ENCODE measurements at places on chromosomes 3 and 15.

DNA sequence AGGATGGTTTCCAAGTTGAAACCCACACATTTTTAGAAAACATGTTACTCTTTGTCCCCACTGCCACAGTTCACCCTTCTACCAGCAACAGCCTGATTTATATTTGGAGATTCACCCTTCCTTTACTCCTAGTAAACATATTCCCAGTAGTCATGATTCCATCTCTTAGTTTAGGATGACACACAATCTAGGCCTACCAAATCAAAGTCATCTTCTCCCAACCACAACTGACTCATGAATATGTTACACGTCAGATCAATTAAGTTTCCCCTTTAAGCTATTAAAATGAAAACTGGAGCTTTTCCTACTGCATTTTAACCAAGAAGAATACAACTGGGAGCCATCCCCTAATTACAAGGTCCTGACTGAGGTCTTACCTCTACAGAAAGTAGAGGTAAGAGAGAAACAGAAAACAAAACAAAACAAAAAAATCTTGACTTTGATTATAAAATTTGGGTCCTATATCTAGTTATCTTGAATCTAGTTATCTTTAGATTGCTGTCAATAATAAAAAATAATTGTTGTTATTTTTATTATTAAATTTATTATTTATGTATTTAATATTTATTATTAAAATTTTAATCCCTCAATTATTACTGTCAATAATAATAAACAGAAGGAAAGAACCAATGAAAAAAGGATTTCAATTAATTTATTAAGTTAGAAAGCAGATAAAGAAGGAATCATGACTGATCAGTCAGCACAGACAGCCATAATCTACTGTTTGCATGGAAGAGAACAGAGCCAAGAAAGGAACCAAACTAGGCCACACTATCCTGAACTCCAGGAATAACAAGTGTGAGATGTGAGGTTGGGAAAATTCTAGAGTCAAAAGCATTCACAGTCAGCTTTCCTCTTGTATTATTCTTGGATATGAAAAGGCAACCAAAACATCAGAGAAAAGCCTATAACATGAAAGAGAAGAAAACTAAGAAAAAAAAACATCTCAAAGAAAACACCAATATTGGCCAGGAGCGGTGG lies 12.5 kb downstream of the DPH6 start:
- DNase-seq = peak; percentile 39

DNA sequence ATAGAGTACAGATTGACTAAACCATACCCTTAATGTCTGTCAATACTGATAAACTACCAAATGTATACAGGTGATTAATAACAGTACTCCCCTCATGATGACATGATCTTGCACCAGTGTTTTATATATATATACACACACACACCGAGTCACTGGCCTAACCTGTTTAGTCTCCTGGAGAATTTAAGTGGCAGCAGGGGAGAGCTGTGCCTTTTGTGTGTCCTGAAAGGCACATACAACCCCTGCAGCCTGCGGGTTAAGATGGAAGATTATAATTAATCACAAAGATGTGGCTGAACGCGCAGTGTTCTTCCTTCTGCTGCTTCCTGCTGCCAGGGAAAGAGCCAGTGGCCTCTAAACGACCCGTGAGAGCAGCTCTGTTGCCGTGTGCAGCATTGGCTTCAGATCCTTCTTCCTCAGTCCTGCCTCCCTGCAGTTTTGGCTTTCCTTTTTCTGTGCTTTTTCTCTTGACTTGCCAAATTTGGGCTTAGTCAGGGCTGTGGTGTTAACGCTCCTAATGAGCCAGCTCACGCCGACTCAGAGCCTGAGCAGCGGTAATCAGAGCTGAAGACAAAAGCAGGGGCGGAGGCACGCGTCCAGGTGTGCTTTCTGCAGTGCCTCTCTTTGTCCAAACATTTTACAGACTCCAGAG lies 42.5 kb upstream of the UBE3A start:
- no peak for DNase-seq

DNA sequence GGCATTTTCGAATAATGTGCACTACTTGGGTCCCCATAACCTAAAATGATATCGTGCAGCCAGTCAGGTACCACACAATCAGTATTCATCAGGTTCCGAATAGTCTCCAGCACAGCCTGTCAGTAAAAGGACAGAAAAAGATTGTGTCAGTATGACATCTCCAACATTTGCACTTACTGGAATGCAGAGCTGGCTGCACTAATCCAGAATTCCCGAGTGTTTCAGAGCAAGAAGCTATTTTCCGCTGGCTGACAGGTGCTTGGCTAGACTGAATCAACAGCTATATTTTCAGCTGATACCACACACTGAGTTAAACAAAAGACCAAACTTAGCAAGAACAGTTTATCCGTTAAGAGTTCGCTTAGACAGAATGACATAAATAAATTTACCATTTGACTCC lies 68.8 kb downstream of the AQR start:
- DNase-seq = no peak

DNA sequence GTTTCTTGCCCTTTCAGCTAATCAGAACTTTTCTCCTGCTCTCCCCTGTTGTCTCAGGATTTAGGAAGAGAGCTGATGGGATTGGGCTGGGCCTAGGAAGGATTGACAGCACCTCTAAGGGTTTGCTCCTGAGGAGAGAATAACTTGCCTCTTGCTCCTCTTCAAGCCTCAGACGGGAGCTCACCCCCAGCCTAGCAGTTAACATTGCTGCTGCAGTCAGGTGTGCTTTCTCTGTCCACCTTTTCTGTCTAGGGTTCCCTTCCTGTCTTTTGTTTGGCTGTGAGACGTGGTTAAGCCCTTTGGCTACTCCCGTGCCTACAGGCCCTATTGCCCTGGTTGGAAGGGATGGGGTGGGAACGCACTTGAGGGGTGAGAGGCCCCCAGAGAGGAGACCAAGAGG lies 20.1 kb downstream of the TMEM108 start:
- no peak for DNase-seq

DNA sequence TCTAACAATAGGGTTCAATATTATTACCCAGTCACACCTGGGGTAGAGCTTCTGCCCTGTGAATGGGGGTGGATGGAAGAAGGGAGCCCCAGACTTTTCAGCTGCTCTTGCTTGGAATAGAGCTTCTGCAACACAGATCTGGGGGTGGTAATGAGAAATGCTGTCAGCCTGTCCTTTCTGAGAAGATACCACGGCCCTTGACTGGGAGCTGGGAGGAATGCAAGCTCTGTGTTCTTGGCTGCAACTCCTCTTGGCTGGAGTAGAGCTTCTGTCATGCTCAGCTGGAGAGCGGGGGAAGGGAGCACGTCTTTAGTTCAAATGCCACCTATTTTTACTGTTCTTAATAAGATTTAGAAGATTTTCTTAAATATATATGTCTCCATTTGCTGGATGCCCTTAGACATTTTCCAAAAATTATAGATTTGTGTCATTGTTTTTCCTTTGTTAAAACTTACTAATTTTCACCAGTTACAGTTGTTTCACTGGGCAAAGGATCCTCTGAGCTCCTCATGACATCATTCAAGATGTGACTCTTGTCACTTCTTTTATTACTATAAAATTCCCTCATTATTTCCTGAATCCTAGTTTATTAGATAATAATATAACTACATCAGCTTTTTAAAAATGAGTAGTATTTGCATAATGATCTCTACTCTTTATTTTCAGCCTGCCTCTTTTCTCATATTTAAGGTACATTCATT lies 180.0 kb upstream of the TGFBR2 start:
- DNase-seq = peak; percentile 93

GRCh38 chr3:9678493-9678892 lies 25.1 kb upstream of the CPNE9 start:
- DNase-seq = no peak

GRCh38 chr15:63243776-63244175 lies 33.6 kb upstream of the APH1B start:
- no peak for DNase-seq

DNA sequence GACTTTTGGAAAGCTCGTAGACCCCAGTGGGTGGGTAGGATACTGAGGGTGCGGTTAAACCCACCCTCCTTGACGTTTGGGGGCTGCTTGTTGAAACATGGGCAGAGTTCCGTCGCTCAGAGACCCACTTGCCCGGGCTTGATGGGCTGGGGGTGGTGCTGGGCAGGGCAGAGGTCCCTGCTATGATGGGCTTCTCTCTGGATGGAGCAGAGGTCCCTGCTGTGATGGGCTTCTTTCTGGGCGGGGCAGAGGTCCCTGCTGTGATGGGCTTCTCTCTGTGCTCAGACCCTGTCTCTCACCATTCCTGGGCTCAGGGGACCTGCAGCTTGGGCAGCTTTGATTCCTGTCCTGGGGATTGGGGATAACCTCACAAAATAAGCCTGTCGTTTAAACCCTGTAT lies 45.2 kb downstream of the FBLN2 start:
- DNase-seq = no peak

DNA sequence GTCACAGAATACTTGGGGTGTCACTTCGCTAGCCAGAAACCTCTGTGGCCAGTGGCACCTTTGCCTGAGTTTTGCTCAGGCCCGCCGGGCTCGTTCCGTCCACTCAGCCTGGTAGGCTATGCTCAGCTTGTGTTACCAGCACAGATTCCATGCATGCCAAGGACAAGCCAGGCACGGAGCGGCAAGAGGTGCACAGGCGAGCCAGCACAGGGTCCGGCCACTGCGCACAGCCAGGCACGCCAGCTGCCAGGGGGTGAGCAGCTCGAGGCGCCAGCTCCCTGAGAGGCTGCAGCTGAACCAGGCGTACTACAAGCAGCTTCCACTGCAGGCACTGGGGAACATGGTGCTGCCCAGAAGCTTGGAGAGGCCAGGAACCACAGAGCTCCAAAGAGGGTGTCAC lies 14.7 kb downstream of the PCYT1A start:
- no peak for DNase-seq

GRCh38 chr3:149479621-149480325 lies 5.3 kb downstream of the TM4SF4 start:
- peak; percentile 35 for DNase-seq

DNA sequence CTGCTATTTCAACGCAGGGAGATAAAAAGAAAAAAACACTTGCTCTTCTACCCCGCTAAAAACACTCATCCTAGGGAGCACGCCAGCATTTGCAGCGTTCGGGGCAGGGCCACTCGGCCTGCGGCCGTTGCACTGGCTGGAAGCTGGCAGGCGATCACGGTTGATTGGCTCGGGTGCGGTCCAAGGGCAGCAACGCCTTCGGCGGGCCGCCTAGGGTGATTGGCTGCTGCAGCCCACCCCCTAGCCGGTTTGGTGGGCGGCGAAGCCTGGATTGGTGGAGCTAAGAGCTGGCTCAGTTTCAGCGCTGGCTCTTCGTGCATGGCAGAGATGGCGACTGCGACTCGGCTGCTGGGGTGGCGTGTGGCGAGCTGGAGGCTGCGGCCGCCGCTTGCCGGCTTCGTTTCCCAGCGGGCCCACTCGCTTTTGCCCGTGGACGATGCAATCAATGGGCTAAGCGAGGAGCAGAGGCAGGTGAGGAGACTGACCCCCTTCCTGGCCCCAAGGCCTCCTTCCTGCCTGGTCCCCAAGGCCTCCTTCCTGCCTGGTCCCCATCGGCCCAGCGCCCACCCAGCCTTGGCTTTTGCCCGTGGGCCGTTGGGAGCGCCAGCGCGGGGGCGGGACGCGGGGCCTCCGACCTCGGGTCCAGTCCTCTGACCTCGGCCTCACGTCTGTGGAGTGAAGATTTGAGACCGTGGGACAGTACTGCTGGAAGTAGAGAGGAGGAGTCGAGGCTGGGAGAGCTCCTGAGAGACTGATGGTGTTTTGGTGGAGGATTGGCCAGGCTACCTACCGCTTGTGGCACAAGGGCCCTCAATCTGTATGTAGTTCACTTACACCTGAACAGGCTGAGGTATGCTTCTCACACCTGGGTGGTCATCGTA lies at the start of gene IVD:
TSS of gene IVD (plus strand) at position 295 of the 881 bp plus-strand sequence. CDS start at position 328, 33 bp downstream.
- DNase-seq = peak; percentile 98

GRCh38 chr15:27956285-27956684 lies 142.8 kb downstream of the OCA2 start:
- DNase-seq = peak; percentile 2

DNA sequence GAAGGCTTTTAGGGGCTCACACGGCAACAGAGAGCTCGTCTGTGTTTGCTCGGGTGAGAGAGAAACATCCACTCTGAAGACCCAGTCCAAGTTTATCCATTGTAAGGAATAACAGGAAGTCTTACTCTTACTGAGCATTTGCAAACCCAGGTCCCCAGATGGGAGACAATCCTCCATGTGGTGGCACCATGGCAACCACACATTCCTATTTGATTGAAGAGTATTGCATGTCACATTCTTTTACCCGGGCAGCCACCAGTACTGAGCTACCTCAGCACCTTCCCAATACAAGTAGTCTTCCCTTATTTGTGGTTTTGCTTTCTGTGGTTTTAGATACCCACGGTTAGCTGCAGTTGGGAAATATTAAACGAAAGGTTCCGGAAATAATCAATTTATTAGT lies 302.9 kb upstream of the RASGRP1 start:
- DNase-seq = peak; percentile 31

DNA sequence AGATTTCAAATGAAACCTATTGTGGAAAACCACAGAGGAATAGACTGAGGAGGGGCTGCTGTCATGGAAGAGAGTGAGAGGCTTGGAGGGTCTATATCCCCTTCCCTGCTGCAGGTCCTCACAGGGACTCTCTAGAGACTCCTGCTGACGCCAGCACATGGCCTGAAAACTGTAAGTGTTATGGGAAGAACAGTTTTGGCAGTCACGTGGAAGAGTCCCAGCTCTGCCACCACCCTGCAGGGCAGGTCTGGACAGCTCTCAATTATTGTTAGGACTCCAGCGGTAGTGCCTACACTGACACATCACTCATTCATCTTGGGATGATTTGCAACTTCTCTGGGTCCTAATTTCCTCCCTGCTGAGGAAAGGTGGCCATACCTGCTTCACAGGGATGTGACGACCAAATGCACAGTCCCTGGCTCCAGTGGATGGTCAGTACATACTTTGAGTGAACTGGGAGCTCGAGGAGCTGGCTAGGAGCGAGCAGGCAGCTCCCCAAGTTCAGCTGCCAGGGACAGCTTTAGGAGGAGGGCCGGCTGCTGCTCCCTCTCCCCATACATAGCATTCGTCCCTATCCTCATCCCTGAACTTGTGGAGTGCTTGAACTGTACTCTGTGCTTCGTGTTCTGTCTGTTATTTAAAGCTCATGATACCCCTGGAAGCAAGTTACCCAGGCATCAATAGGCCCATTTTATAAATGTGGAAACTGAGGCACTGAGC lies 49.2 kb downstream of the CTXND1 start:
- no peak for DNase-seq

DNA sequence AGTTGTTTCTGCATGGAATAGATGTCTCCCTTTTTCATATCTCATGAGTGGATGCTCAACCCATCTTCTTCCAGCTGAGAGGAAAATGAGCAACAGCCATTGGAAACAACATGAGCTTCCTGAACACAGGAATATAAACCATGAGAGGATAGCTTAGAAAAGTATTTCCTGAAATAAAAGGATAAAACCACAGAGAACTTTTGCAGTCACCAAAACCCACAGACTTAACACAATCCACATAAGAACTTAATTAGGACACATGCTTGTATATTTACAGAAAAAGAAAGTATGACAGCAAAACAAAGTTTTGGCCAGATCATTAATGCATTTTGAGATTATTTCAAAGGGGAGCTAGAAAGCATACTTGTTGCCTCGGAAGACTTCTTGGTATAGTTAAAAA lies 180.5 kb upstream of the RASGRP1 start:
- no peak for DNase-seq

GRCh38 chr3:178120367-178120766 lies 415.9 kb upstream of the KCNMB2 start:
- no peak for DNase-seq

Measured in iris pigment epithelial cell (primary cell).